Natural killer cell treated with Interleukin-12 subunit alpha and Interleukin-12 subunit beta and Interleukin-15 and Interleukin-18, amount 100 ng/mL, for 72 hours (primary cell): ENCODE measurements at places on chromosomes 13 and 19. TPM values are rescaled to one million over a fixed set of nuclear protein-coding genes. Genes with fewer than 3 reads are reported as not detected.

DNA sequence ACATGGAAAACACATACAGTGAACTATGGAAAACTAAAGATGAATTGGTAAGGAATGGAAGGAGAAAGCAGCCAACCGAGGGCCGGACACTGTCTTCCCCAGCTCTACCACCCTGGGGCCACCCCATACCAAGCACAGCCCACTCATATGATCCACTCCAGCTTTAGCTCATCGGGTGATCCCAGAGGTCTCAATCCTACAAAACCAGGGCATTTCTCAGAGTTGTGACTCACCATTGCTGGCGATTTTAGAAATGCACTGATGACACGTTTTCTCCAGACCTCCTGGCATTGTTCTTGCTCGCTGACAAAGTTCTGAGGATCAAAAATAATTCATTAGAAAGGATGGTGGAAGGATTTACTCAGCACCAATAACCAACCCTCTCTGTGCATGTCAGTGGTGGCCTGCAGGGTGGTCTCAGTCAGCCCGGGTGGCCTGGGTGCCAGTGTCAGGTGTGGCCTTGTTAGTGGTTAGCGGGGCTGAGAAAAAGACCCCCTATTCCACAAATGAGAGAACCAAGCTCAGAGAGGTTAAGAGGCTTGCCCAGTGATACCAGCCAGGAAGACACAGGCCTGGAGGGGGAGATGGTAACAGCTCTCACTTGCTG, 6.6 kb downstream of the TMEM272 start:
- H3K36me3 ChIP-seq = no peaks in the 10 kb centered on the region
- no peak overlapping the region for H3K4me3 ChIP-seq
- no peaks in the 10 kb centered on the region for H3K4me1 ChIP-seq
- H3K27me3 ChIP-seq = peaks cover 2% of the 10 kb centered on the region
- H3K27ac ChIP-seq = no peak overlapping the region
- no peak for DNase-seq

- H3K27me3 ChIP-seq = peaks cover 3% of the 10 kb centered on the region
- no peaks in the 10 kb centered on the region for H3K4me1 ChIP-seq
- DNase-seq = no peak
- peaks cover 10% of the 10 kb centered on the region for H3K36me3 ChIP-seq
- H3K27ac ChIP-seq = no peak overlapping the region
Measured at GRCh38 chr19:6988257-6988656, 33.0 kb downstream of the MBD3L2B start.

- no peaks in the 10 kb centered on the region for H3K27me3 ChIP-seq
- peaks cover 64% of the 10 kb centered on the region for H3K4me1 ChIP-seq
- DNase-seq = no peak
- peak overlapping the region; percentile 65 for H3K4me3 ChIP-seq
- H3K27ac ChIP-seq = peak overlapping the region; percentile 98
Measured at GRCh38 chr19:16116067-16116466, 4.4 kb downstream of the RAB8A start.

GRCh38 chr19:33146209-33146608, 14.3 kb downstream of the WDR88 start:
- no peaks in the 10 kb centered on the region for H3K36me3 ChIP-seq
- no peak overlapping the region for H3K4me3 ChIP-seq
- H3K27me3 ChIP-seq = no peaks in the 10 kb centered on the region
- peaks cover 5% of the 10 kb centered on the region for H3K4me1 ChIP-seq

The LYPD5 gene
- 0.29 TPM for total RNA-seq

GRCh38 chr13:73081256-73081915, 22.6 kb downstream of the KLF5 start:
- no peaks in the 10 kb centered on the region for H3K4me1 ChIP-seq
- H3K36me3 ChIP-seq = no peaks in the 10 kb centered on the region
- H3K27ac ChIP-seq = no peak overlapping the region
- DNase-seq = no peak

- no peaks in the 10 kb centered on the region for H3K36me3 ChIP-seq
- no peak for DNase-seq
- H3K27ac ChIP-seq = no peak overlapping the region
- H3K4me3 ChIP-seq = no peak overlapping the region
- H3K27me3 ChIP-seq = no peaks in the 10 kb centered on the region
Measured at GRCh38 chr13:64164435-64164834, 2748.8 kb upstream of the PCDH20 start.

The TSSK6 gene
- 1.9 TPM for total RNA-seq

DNA sequence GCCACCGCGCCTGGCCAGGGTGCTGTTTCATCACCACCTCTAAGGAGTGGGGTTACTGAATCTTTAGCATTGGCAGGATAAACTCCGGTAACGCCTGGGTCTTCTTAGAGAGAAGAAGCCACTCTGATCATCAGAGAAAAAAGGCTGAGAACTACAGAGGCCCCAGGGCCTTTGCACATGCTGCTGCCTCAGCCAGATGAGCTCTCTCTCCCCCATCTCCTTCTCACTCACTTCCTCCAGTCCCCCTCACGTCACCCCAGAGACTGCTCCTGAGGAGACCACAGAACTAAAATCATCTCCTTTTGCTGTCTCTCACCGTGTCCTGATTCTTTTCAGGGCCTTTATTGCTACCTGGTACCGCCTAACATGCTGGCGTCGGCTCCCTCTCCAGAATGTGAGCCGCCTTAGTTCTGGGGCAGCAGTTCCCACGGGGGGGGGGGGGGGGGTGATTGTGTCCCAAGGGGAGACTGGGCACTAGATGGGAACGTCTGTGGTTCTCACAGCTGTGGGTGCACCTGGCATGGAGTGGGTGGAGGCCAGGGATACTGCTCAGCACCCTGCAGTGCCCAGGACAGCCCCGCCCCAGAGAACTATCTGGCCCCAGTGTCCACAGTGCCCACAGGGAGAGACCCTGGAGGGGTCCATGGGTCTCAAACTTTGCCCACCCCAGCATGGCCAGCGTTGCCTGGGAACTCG, 5.1 kb upstream of the DIRAS1 start:
- H3K36me3 ChIP-seq = no peaks in the 10 kb centered on the region
- H3K27me3 ChIP-seq = peaks cover 11% of the 10 kb centered on the region
- peaks cover 3% of the 10 kb centered on the region for H3K4me1 ChIP-seq
- H3K4me3 ChIP-seq = no peak overlapping the region

GRCh38 chr19:42411581-42412178, 15.5 kb downstream of the LIPE start:
- H3K27ac ChIP-seq = peak overlapping the region; percentile 32
- H3K27me3 ChIP-seq = no peaks in the 10 kb centered on the region
- H3K4me1 ChIP-seq = no peaks in the 10 kb centered on the region
- no peak for DNase-seq
- no peak overlapping the region for H3K4me3 ChIP-seq

DNA sequence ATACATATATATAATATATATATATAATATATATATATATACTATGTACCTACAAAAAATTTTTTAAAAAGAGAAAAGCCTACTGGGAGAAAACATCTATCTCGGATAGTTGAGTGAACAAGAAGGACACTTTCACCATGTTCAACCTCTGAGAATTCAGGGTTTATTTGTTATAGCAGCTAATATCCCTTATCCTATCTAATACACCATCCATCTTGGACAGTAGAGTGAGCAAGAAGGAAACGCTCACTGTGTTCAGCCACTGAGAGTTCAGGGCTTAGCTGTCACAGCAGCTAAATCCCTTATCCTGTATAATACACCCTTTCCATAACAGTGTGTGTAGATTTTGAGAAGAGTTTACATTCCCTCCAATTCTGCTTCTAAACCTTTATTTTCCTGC, 38.1 kb upstream of the CACNA1A start:
- no peak overlapping the region for H3K27ac ChIP-seq
- DNase-seq = no peak
- peaks cover 37% of the 10 kb centered on the region for H3K27me3 ChIP-seq
- H3K36me3 ChIP-seq = no peaks in the 10 kb centered on the region

DNA sequence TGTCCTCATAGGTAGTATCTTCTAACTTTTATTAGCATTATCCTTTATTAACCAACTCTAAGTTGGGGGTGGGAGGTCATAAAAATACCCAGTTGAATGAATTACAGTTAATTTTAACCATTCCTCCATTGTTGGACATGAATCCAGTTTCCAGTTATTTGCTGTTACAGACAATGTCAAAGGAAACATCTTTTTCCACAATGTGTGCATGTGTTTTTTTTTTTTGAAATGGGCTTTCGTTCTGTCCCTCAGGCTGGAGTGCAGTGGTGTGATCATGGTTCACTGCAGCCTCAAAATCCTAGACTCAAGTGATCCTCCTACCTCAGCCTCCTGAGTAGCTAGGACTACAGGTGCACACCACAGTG, 32.0 kb downstream of the KLF5 start:
- peaks cover 5% of the 10 kb centered on the region for H3K4me1 ChIP-seq
- no peaks in the 10 kb centered on the region for H3K36me3 ChIP-seq
- H3K27me3 ChIP-seq = no peaks in the 10 kb centered on the region
- no peak overlapping the region for H3K27ac ChIP-seq
- DNase-seq = no peak
- H3K4me3 ChIP-seq = no peak overlapping the region

- H3K27ac ChIP-seq = no peak within 1 kb of the TSS
- H3K4me3 ChIP-seq = peak within 1 kb of the TSS; percentile 5
- no peaks in the 10 kb centered on the region for H3K36me3 ChIP-seq
- DNase-seq = no peak
Measured at GRCh38 chr19:47471733-47472457, at the start of gene SLC8A2. SLC8A2 (minus strand) TSS chr19:47471893; CDS start chr19:47466403, 5,490 bp downstream.

- peaks cover 39% of the 10 kb centered on the region for H3K36me3 ChIP-seq
- H3K27me3 ChIP-seq = no peaks in the 10 kb centered on the region
- no peak overlapping the region for H3K27ac ChIP-seq
- no peak for DNase-seq
- H3K4me3 ChIP-seq = no peak overlapping the region
- no peaks in the 10 kb centered on the region for H3K4me1 ChIP-seq
Measured at GRCh38 chr19:58067240-58067912, 8.3 kb downstream of the ZNF135 start.

DNA sequence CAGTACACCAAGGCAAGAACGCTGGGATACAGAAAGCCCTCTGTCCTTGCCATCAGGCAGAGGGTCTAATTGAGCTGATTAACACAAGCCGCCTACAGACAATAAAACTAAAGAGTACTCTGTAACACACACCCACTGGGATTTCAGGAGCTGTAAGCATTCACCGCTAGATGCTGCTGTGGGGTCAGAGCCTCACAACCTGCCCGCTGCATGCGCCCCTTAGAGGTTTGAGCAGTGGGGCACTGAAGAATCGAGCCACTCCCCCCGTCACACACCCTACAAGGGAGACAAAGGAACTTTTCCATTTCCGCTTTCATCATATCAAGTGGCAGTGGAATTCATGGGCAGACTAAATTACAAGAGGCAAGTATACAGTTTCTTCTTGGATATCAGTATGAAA, 1080.6 kb downstream of the PCDH17 start:
- no peak for DNase-seq
- H3K4me1 ChIP-seq = no peaks in the 10 kb centered on the region
- peaks cover 18% of the 10 kb centered on the region for H3K36me3 ChIP-seq
- no peaks in the 10 kb centered on the region for H3K27me3 ChIP-seq
- no peak overlapping the region for H3K27ac ChIP-seq

The FBXL12 gene
- 36.0 TPM for total RNA-seq

DNA sequence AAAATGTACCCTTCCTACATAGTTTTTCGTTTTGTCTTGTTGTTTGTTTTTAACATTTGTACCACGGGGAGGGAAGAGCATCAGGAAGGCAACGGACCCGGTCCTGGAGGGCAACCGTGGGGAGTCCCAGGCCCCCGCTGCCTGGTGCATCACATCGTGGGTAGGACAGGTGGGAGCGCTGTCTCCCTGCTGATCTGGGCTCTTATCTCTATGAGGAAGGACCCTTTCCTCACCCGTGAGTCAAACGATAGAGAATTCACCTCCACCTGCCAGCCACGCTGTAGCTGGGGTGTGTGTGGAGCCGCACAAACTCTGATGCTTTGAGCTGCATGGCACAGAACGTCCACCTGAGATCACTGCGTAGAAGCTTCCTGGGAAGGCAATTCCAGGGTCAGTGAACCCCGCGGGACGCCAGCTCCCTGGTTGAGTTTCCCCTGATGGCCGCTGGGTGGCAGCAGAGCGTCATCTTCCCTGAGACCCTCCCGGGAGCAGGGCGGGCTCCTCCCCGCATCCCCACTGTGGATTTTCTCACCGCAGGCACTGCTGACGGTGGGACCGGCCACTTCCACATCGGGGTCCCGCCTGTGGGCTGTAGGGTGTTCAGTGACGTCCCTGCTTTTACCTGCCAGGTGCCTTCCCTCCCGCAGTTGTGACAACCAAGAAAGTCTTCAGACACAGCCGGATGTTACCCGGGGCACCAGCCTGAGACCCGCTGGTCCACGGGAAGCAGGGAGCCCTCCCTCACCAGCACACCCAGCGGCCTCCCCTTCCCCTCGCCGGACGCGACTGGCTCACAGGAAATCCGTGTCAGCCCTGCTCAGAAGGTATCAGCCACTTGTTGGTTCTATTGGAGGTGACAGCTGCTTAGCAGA, 54.7 kb downstream of the ZNF787 start:
- H3K4me3 ChIP-seq = peak overlapping the region; percentile 68
- peaks cover 7% of the 10 kb centered on the region for H3K27me3 ChIP-seq
- peaks cover 9% of the 10 kb centered on the region for H3K4me1 ChIP-seq
- H3K36me3 ChIP-seq = no peaks in the 10 kb centered on the region
